ENCODE measurements at places on chromosomes 7 and 10.

DNA sequence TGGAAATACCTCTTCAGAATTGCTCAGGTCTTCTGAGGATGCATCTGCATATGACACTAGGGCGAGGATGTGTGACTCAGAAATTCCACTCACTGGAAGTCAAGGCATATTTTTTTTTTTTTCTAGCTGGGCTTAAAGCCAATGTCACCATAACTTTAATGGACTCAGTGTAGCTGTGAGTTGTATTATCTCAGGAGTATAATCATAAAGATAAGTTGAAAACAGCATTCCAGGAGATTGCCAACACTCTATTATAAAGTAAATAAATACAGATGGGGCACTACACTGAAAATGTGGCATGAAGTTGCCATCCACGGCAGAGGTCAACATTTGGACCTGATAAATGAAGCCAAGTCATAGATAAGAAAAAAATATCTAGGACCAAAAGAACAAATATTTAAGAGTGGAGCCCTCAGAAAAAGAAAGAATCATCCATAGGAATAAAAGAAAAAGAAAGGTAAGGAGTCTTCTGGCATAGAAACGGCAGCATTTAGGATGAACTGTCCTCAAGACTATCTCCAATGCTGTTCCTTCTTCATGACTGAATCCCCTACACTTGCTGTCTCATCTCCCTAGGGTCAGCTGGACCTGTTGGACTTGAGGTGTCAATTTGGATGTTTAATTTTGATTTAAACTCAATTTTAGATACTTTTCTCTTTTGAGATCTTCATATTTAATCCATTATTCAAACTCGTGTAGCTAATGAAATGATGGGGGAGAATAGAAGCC, 72.9 kb upstream of the CAV2 start:
- no peak for DNase-seq

DNA sequence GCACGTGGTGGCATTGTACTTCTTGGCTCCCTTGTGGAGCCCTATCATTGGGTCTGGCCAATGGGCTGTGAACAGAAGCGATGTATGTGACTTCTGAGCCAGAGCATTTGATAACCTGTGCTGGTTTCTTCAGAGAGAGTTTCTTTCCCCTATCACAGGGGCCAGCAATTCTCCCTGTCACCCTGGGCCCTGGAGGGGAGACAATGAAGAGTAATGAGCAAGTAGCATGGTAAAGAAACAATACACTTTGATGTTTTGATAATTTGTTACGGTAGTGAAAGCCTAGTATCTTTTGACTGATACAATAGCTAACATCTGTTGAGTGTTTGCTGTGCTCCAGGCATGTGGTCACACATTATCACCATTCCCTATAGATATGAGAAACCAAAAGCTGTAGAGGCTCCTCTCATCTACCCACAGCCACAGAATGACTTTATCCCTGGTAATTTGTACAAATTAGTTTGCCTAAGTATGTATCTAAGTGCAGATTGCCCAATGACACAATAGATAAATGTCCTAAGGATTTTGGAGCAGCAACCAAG, 113.4 kb upstream of the SVIL start:
- DNase-seq = no peak

- DNase-seq = peak; percentile 52
These were observed 60.2 kb upstream of the PHF14 start for GRCh38 chr7:10913457-10913856.

- no peak for DNase-seq
These were observed 15.3 kb upstream of the THSD7A start for GRCh38 chr7:11847336-11847735.

DNA sequence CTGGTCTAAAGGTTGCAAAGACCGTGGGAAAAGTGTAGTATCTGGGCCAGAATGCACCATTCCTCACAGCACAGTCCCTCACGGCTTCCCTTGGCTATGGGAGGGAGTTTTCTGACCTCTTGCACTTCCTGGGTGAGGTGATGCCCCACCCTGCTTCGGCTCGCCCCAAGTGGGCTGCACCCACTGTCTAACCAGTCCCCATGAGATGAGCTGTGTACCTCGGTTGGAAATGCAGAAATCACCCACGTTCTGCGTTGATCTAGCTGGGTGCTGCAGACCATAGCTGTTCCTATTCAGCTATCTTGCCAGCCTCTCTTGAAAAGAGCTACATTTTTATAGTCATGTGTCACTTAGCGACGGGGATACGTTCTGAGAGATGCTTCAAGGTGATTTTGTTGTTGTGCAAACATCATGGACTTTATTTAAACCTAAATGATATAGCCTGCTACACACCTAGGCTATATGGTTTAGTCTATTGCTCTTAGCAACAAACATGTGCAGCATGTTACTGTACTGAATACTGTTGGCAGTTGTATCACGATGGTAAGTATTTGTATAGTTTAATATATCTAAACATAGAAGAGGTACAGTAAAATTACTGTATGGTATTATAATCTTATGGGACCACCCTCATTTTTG, 120.0 kb downstream of the PPP1R9A start:
- DNase-seq = no peak

GRCh38 chr10:26556748-26557640, 118.9 kb downstream of the APBB1IP start:
- peak; percentile 58 for DNase-seq

DNA sequence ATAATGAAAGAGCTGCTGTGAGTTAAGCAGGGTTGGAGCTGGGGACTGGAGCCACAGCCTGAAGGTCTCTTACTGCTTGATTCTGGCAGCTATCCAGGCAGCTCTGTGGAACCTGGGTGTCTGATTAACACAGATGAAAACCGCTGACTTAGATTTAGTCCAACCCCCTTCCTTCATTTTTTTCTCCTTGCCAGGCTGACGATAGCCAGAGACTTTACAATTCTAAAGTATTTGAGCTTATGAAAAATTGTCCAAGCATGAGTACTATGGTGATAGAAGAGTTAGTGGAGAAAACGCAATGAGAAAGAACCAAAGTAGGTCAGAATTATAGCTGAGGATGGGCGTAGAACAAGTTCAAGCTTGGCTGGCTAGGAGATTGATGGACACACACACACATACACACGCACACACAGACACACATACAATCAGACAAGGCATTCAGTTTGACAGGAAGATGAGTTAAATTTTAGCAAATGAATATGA, 13.5 kb upstream of the GPR85 start:
- DNase-seq = no peak

DNA sequence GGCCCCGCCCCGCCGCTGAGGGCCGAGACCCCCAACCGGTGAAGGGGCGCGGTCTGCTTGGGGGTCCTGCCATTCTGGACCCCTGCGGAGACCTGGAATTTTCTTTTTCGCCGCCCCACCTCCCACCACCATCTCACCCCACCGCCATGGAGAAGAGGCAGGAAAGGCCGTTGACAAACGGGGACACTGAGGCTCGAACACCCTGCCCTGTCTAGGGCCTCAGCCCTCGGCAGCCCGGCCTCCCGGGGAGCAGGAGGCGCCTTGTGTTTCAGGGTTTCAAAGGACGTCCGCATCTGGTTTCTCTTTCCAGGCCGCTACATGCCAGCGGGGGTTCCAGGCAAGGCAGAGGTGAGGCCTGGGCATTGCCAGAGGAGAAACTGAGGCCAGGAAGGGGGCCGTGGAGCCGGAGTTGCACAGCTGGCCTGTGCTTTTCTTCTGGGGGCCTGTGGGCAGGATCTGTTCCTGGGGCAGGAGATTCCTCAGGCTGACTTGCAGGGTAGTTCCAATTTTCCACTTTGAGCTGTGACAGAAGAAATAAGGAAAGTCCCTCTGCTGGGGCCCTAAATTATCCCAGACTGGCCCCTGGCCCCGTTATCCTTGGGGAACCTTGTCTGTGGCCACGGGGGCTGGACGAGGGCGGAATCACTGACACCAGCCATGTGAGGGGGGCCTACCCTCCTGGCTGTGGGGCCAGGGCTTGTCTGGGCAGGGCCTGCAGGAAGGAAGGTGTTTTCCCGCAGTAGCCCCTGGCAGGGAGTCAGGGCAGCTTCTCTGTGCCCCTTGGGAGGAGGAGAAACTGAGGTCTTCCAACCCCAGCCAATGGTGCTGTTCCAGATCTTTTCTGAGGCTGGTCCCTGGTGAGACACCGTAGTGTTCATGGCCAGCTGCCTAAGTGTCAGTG, 900 bp upstream of the MICALL2 start:
- no peak for DNase-seq

DNA sequence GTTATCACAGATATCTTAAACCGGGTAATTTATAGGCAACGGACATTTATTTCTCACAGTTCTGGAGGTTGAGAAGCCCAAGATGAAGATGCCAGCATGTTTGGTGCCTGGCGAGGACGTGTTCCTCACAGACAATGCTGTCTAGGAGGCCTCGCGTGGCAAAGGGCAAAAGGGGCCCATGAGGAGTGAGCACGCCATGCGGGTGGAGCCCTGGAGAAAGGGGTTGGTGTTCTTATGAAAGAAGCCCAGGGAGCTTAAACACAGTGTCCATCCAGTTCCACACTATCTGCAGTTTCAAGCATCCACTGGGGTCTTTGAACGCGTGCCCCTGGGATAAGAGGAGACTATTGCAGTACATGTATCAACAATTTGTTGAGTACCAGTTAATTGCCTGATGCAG, 51.4 kb downstream of the CXCL12 start:
- no peak for DNase-seq

GRCh38 chr10:29841724-29842649, 207.2 kb upstream of the SVIL start:
- DNase-seq = no peak

GRCh38 chr7:129840757-129841156, 112.0 kb downstream of the UBE2H start:
- DNase-seq = no peak

- DNase-seq = no peak
These were observed 24.9 kb upstream of the GSAP start for GRCh38 chr7:77441046-77441445.

DNA sequence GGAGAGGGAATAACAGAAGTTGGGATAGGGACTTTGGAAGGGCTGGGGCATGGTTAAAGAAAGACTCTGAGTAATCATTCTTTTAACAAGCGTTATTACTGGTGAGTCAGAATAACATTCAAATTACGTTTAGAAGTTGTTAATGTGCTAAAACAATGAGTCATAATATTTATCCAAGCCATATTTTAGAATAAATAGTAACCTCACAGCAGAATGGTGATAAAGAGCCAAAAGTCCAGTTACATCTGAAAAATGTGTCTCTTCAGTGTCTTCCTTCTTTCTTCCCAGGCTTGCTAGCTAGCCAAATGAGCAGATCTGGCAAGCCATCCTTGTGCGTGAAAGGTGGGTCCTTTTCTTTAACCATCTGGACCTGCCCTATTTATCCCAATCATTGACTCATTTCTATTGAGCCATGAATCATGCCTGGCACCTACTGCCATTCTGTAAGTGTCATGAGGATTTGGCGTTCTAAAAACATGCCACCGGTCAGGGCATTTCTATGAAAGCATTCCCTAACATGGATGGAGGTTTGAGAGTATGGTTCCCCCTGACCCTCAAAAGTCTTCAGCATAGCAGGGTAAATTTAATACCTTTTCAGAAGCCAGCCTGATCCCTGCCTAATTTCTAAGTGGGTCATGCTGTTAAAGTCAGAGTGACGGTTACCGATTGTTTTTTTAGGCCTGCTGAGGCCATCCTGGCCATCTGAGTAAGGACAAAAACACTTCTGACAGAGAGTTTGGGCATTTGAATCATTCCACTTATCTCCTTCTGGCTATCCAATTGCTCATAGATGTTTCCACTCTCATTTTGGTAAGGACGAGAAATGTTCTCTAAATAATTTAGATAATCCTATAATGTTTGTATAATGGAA, 26.9 kb downstream of the MYPN start:
- peak; percentile 20 for DNase-seq

DNA sequence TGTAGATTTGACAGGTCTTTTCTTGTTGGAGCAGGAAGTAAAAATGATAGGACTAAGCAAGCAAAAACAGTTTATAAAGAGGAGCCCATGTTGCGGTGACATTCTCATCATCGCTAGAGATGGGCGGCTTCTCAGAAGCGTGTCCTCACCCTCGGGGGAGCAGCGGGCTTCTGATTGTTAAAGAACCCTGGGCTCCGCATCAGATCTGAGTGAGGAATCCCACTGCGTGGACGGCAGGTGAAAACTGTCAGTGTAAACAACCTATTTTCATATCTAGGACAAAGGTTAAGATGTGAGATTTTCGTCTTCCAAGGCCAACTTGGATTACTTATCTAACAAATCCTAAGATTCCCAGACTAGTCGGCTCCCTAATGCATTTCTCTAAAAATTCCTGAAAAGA, 177.6 kb downstream of the ADARB2 start:
- no peak for DNase-seq

GRCh38 chr10:46537309-46537708, 19.1 kb downstream of the GPRIN2 start:
- no peak for DNase-seq

GRCh38 chr10:35463878-35464277, 127.6 kb downstream of the CCNY start:
- no peak for DNase-seq

DNA sequence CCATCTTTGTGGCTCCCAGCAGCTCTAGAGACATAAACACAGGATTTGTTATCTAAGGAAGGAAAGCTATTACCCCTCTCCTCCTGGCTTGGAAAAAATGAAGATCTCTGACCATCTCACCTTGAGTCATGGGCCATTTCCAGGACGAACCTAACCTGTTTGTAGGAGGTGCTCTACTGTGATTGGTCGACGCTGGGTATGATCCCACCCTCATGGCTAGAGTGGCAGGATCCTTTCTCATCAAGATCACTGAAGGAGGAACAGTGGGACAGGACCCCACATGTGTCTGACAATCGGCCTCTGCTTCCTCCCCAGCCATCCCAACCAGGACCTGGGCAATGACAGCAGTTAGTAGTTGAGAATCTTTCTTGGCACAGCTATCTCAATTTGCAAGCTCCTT, 144.1 kb downstream of the EMX2 start:
- no peak for DNase-seq

DNA sequence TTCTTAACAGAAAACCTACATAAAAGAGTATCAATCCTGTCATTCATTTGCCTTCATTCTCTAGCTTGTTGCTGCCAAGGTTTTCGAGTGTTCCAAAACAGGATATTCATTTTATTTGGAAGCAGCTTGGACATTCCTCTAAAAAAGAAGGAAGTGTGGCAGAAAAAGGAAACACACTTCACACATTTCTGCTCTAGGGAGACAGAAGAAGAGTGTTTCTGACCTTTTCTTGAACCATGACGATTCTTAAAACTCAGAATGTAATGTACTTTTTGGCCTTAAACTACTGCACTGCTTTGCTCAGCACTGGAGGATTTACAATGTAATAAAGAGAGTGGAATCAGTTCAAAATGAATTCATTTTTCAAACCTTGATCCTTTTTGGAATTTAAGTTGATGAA, 81.3 kb downstream of the SEMA3A start:
- peak; percentile 28 for DNase-seq

GRCh38 chr7:140681766-140682165, 9.0 kb downstream of the ADCK2 start:
- no peak for DNase-seq

GRCh38 chr7:37701769-37702168, 18.2 kb downstream of the GPR141 start:
- no peak for DNase-seq

GRCh38 chr7:1987084-1987535, 245.6 kb downstream of the MAD1L1 start:
- DNase-seq = no peak

GRCh38 chr10:77293773-77294172, 343.8 kb downstream of the KCNMA1 start:
- no peak for DNase-seq

GRCh38 chr10:60606343-60607080, 171.8 kb upstream of the CDK1 start:
- no peak for DNase-seq

- peak; percentile 71 for DNase-seq
These were observed 226.0 kb upstream of the NFE2L3 start for GRCh38 chr7:25926009-25926408.

Data from COLO829 (cell line).